IgD-negative memory B cell (primary cell): ENCODE measurements at places on chromosomes 16 and 17. TPM values are rescaled to one million over a fixed set of nuclear protein-coding genes. Genes with fewer than 3 reads are reported as not detected.

The CD300E gene
- polyA plus RNA-seq, result 0.11 TPM

The CACNG1 gene
- polyA plus RNA-seq, result not detected

The PABPN1L gene
- not detected for polyA plus RNA-seq

The JUP gene
- polyA plus RNA-seq, result 72.0 TPM

The CDRT15L2 gene
- not detected for polyA plus RNA-seq

The MT1E gene
- polyA plus RNA-seq, result 0.49 TPM

The MGAT5B gene
- not detected for polyA plus RNA-seq
